NCI-H1048 (cell line): ENCODE measurements at places on chromosomes 1 and 21.

GRCh38 chr1:42931911-42932422 is 26.7 kb downstream of the SLC2A1 start:
- DNase-seq, result no peak

- DNase-seq, result no peak
These were observed 114.1 kb downstream of the TNR start for GRCh38 chr1:175629318-175629694.

DNA sequence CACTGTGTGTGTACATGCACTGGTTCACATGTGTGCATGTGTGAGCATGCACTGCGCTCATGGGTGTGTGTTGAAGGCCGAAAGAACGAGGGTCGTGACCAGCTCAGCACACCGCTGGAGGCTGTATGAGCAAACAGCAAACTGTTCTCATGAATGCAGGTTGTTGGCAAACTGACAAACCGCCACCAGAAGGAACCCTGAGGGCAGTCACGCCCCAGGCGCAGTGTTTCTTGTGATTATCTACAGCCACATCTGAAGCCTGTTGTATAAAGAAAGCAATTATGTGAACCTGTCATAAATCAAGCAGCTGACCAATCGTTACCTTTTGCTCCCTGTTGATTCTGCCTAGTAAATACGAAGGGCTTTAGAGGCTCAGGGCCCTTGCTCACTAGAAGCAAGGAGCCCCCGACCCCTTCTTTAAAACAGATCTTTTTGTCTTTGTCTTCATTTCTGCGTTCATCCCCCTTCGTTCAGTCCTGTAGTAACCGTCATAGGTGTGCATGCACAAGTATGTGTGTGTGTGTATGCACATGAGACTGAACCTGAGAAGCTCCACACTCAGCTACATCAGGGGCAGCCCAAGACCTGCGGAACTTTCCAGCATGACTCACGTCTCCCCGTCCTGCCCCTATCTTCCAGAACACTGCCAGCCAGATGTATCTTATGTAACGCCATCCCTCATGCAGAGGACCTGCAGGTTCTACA is 16.8 kb upstream of the RIPK4 start:
- DNase-seq, result no peak

DNA sequence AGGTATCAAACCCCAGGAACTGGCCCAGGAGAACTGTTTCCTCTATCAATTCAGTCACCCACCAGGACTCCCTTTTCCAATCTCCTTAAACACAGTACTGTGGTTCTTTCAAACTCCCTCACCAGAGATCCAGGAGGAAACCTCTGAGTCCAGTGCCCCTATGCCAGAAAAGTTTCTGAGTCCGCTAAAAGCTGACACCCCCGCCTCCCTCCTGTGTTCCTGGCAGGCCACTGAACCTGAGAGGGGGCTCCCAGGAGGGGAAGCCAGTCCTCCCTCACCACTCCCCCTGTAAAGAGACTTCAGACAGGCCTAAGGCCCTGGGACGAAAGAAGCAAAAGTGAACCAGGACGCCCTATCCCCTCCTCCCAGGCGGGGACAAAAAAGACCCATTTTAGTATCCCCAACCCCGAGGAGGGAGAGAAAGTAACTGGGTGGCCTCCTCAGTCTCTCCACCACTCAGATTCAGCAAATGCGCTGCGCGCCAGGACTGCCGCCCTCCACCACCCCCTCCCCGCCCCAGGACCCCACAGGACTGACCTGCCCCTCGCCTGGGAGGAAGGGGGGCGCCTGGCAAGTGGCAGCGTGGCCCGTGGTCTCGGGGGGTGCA is 624 bp downstream of the SLC41A1 start:
- DNase-seq, result no peak

- no peak for DNase-seq
These were observed 4.2 kb downstream of the MYOG start for GRCh38 chr1:203081465-203082230.

GRCh38 chr1:200409203-200409760 is 554 bp downstream of the ZNF281 start:
- no peak for DNase-seq

- no peak for DNase-seq
These were observed 126.7 kb downstream of the TRABD2B start for GRCh38 chr1:47870480-47870879.

GRCh38 chr1:4139646-4140045 is 239.6 kb upstream of the C1orf174 start:
- DNase-seq, result no peak

- DNase-seq, result no peak
These were observed 34.9 kb upstream of the ARHGEF16 start for GRCh38 chr1:3419415-3420204.

- no peak for DNase-seq
These were observed 41.0 kb downstream of the LDLRAD2 start for GRCh38 chr1:21853131-21853427.

GRCh38 chr1:116907351-116907750 is 2.4 kb upstream of the PTGFRN start:
- no peak for DNase-seq

DNA sequence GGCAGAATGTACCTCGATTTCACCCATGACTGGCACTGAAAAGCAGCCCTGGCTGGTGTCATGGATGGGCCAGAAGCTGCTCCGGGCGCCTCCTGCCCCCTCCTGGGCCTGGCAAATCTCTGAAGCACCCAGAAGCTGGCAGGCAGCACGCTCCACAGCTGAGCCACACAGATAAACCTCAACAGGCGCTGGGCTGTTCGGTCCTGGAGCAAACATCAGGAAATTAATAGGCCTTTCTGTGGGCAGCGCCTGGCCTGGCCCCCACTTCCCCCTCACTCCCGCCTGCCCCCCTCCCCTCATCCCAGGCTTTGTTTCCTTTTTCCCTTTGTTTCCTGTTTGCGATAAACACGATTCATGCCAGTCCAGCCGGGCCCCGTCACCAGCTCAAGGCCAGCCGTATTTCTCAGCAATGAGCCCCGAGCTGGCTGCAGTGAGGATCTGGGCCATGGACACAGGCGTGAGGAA is 20.1 kb upstream of the DISP3 start:
- DNase-seq, result no peak

- no peak for DNase-seq
These were observed 132.0 kb upstream of the ZC3H11B start for GRCh38 chr1:219744652-219745469.

DNA sequence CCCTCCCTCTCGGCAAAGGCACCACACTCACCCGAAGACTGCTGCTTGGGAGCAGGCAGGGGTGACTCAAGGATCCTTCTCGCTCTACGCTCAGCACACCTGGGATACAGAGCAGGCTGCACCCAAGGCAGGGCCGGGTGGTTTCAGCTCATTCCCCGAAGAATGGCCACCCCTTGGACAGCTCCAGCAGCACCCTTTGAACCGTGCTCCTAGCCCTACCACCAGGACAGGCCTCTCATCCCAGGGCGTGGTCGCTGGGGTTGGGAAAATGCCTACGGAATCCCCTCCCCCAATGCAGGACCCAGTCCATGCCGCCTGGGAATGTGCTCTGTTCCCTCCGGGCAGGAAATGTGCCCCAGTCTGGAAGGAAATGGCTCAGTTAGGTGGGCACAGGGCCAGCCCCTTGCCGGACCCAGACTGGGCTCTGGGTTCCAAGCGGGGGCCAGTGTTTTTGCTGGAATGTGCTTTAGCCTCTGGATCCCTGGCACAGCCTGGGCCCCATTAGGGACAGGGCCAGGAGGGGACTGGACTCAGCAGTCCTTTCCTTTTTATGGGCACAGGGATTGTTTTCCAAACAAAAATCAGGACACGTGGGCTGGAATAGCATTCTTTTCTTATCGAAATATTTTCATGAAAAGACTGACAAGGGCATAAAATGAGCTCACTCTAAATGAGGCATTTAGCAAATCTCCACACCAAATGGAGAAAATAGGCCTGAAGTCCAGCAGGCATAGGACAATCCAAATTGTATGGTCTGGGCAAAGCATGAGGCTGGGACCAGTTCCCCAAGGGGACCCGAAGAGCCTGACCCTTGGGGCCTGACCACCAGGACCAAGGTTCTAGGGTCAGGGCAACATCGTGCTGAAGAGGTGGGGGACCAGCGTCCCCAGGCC is 7.3 kb downstream of the TMEM82 start:
- no peak for DNase-seq

- no peak for DNase-seq
These were observed 36.6 kb downstream of the WNT3A start for GRCh38 chr1:228043281-228043848.

GRCh38 chr21:45805321-45805720 is 161.8 kb downstream of the PCBP3 start:
- DNase-seq, result no peak

- no peak for DNase-seq
These were observed 41.0 kb upstream of the F3 start for GRCh38 chr1:94582565-94582964.

- DNase-seq, result no peak
These were observed 7.2 kb upstream of the EPS15 start for GRCh38 chr1:51526248-51526647.

GRCh38 chr1:18635891-18636595 is 5.4 kb downstream of the PAX7 start:
- DNase-seq, result no peak

- no peak for DNase-seq
These were observed 929 bp downstream of the SUMO3 start for GRCh38 chr21:44816761-44817505.

GRCh38 chr1:30912913-30913652 is 4.5 kb upstream of the SDC3 start:
- no peak for DNase-seq

DNA sequence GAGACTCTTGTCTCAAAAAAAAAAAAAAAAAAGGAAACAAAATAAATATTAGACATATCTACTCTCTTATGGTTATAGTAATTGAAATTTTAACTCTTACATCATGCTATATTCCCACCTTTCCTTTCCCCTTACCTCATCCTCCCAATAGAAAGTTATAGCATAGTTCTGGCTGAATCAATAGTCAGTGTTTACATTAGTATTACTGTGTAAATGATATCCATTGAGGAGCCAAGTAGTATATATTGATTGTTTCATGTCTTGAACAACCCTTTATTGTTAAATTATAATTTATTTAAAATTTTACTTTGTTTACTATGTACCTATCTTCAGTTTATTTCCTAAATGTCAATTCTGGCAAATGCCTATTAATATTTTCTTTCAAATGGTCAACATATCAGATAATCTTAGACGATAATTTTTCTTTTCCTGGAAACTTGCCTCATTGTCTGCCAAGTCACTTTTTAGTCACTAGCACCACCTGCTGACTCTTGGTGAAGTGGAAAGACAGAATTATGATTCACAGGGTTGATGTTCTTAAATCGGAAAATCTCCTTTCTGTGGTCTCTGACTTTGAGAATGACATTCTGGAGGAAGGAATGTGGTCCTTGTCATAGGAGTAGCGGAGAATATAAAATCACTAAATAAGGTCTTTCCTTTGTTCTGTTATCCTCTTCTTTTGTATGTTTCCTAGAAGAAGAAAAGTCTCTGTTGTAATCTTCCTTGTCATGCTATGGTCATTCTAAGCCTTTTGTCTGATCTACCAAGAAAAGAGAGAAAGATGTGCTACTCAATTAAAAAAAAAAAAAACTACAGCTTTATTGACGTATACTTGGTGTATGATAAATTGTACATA is 8.6 kb downstream of the HJV start:
- peak; percentile 34 for DNase-seq

DNA sequence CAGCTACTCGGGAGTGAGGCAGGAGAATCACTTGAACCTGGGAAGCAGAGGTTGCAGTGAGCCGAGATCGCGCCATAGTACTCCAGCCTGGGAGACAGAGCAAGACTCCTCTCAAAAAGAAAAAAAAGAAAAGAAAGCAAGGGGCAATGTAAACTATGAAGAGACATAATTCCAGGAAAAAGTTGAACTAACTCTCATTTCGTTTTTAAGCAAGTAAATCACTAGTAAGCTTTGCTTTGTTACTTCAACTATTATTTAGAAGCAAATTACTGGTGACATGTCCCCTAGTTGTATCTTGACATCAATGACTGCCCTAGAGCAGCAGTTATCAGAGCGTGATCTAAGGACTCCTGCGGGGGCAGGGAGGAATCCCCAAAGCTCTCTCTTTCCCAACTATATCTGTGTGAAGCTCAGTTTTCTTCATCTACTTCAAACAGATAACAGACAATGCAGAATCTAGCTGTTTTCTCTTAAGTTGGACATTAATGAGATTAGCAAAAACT is 18.7 kb downstream of the CLSTN1 start:
- DNase-seq, result no peak

- no peak for DNase-seq
These were observed 3.5 kb downstream of the CD244 start for GRCh38 chr1:160859166-160859565.

DNA sequence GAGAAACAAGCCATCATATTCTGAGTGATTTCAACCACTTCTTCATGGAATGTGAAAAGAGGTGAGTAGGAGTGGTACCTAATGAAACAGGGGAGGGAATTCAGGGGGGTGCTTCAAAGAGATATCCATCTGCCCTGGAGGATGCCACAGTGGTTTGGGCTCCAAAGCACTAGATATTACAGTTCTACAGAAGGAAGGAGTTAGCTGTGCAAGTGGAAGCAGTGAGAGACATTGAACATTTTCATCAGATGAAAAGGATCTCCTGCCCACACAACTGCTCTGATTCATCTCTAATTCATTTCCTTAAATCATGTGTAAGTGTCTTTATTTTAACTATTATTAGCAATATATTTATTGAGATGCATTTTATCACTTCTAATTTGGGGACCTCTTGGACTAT is 2.8 kb upstream of the RGS5 start:
- no peak for DNase-seq

DNA sequence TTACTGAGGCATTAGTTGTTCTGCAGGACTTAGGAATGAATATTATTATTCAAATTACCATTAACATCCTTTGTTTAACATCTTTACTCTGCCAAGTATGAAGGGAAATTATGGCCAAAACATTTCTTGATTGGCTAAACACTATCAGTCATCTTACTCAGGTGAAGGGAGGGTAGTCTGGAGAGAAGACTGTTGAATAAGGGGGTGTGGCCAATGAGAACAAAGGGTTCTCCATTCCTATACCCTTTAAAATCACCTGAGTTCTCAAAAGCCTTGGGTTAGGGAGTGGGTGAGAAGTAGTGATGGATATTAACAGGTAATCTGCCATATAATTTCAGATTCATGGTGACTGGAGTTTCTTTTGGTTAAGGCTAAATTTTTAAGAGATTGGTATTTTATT is 19.3 kb downstream of the CRYZL1 start:
- no peak for DNase-seq

DNA sequence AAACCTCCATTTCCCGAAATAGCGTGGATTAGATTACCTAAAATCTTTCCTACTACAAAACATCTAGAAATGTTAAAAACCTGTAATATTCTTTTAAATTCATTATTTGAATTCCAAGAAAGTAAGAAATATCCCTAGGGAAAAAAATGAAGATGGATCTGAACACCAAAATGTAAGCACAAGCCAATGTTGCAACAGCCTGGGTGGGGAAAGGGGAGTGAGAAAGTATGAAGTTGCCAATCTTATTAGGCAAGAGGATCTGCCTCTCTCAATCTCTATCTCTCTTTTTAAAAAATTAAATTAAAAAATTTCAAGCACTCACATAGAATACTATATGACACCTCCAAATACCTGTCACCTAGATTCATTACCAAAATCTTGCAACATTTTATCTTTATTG is 74.9 kb upstream of the IRF2BP2 start:
- no peak for DNase-seq

- DNase-seq, result no peak
These were observed 62.5 kb downstream of the RNF220 start for GRCh38 chr1:44467566-44467965.

GRCh38 chr21:33434770-33435360 is 31.7 kb downstream of the IFNGR2 start:
- no peak for DNase-seq
